ENCODE measurements at places on chromosomes 5 and 9. TPM values are rescaled to one million over a fixed set of nuclear protein-coding genes. Genes with fewer than 3 reads are reported as not detected.

Gene CNTNAP3B
- 23.7 TPM for total RNA-seq

Gene NR2F1-AS1
- 31.0 TPM for total RNA-seq

Gene HTR4
- total RNA-seq = not detected

Gene PCDHA8
- 0.79 TPM for total RNA-seq

Gene SLC6A3
- 0.60 TPM for total RNA-seq

Gene FBP2
- not detected for total RNA-seq

Gene PTGDS
- 173 TPM for total RNA-seq

Gene TAF11L11
- total RNA-seq = not detected
